ENCODE measurements at places on chromosomes 6 and 20. TPM values are rescaled to one million over a fixed set of nuclear protein-coding genes. Genes with fewer than 3 reads are reported as not detected.

- no peak for DNase-seq
Observed at GRCh38 chr20:42483730-42484303, 705.9 kb downstream of the PTPRT start.

- no peak for DNase-seq
Observed at GRCh38 chr6:54935739-54936138, 89.2 kb downstream of the FAM83B start.

DNA sequence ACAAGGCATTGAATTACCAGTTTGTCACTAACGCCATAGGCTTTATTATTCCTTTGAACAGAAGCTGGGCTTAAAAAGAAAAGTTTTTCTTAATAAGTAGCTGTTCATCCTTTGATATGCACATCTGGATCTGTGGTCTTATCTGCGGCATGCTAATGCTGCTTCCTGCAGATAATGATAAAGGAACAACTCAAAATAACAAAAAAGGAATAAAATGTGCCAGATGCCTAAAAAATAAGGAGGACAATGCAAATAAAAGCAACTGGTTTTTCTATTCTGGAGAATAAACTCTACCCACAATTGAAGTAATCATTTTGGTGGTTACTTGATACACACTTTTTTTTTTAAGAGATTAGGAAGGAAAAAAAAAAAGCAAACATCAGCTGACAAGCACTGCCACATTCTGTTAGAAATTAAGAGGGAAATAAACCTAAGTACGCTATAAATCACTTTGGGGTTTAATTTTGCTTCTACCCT, 156.8 kb upstream of the SALL4 start:
- DNase-seq = no peak

- DNase-seq = no peak
Observed at GRCh38 chr20:38961530-38962043, 557 bp upstream of the DHX35 start.

GRCh38 chr6:170011204-170012036, 260.0 kb downstream of the ERMARD start:
- DNase-seq = no peak

FAM229B gene
- total RNA-seq = 22.7 TPM

HSF2 gene
- total RNA-seq = 27.8 TPM

Measured in mesothelial cell of epicardium (in vitro differentiated cells).